Natural killer cell (primary cell): ENCODE measurements at places on chromosomes 4 and X. TPM values are rescaled to one million over a fixed set of nuclear protein-coding genes. Genes with fewer than 3 reads are reported as not detected.

DNA sequence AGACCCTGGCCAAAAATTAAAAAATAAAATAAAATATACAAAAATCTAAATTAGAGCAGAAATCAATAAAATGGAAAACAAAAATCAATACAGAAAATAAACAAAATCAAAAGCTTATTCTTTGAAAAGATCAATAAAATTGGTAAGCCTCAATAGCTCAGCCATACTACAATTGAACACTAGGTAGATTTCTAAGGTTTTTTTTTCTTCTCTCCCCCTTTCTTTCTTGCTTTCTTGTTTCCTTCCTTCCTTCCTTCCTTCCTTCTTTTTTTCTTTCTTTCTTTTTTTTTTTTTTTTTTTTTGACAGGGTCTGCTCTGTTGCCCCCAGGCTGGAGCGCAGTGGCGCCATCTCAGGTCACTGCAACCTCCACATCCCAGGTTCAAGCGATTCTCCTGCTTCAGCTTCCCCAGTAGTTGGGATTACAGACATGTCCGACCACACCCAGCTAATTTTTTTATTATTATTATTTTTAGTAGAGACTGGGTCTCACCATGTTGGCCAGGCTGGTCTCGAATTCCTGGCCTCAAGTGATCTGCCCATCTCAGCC, 23.4 kb upstream of the PPP3CA start:
- DNase-seq = no peak
- no peak overlapping the region for H3K4me3 ChIP-seq
- no peak overlapping the region for H3K27ac ChIP-seq
- H3K36me3 ChIP-seq = no peaks in the 10 kb centered on the region
- no peaks in the 10 kb centered on the region for H3K27me3 ChIP-seq

Gene SUPT20HL2
- total RNA-seq = not detected

GRCh38 chr4:53371049-53371448, 5.2 kb upstream of the SCFD2 start:
- H3K27me3 ChIP-seq = no peaks in the 10 kb centered on the region
- H3K27ac ChIP-seq = no peak overlapping the region
- H3K4me1 ChIP-seq = no peaks in the 10 kb centered on the region
- no peaks in the 10 kb centered on the region for H3K36me3 ChIP-seq
- no peak overlapping the region for H3K4me3 ChIP-seq
- DNase-seq = no peak

Gene PGAM4
- total RNA-seq = not detected

DNA sequence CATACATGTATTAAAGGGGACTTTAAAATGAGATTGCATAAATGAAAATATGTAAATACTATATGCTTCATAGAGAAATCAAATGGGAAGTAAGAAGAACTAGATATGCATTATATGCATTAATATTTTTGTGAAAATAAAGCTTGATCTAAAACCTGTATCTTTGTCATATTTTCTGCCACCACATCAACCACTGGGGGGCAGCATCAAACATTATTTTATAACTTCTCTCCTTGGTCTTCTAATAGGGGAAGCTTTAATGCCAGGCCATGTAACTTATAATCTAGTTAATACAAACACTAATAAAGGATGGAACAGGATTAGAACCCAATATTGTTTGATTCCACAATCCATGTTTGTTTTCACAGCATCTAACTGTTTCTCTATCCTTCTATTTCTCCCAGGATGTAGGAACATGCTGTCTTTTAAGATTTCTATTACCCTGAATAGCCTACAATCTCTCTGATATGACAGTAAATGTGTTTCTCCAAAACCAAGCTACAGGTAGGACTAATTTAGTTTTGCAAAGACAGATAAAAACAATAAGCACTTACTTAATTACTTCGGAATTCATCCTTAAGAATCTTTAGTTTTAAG, 10.0 kb downstream of the QRFPR start:
- no peaks in the 10 kb centered on the region for H3K36me3 ChIP-seq
- H3K4me3 ChIP-seq = no peak overlapping the region
- DNase-seq = no peak
- H3K4me1 ChIP-seq = no peaks in the 10 kb centered on the region
- H3K27me3 ChIP-seq = no peaks in the 10 kb centered on the region

Gene GYPE
- 1.2 TPM for total RNA-seq

DNA sequence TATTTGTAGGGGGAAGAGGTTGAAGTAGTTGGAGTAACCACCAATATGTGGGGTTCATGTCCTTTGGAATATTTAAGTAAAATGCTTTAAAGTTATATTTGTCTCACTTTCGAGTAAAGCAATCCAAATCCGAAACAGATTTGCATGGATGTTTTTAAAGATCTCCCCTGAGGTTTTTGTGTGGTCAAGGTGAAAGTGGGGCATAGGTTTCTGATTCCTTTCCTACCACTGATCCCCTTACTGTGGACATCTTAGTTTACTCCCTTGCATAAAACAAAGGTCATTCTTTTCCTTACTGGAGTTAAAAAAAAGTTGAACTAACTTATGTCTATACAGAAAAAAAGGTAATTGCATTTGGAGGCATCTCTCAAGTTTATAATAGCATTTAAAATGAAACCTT, 71.9 kb upstream of the PHOX2B start:
- DNase-seq = no peak
- no peaks in the 10 kb centered on the region for H3K27me3 ChIP-seq
- H3K4me3 ChIP-seq = no peak overlapping the region
- H3K4me1 ChIP-seq = no peaks in the 10 kb centered on the region

DNA sequence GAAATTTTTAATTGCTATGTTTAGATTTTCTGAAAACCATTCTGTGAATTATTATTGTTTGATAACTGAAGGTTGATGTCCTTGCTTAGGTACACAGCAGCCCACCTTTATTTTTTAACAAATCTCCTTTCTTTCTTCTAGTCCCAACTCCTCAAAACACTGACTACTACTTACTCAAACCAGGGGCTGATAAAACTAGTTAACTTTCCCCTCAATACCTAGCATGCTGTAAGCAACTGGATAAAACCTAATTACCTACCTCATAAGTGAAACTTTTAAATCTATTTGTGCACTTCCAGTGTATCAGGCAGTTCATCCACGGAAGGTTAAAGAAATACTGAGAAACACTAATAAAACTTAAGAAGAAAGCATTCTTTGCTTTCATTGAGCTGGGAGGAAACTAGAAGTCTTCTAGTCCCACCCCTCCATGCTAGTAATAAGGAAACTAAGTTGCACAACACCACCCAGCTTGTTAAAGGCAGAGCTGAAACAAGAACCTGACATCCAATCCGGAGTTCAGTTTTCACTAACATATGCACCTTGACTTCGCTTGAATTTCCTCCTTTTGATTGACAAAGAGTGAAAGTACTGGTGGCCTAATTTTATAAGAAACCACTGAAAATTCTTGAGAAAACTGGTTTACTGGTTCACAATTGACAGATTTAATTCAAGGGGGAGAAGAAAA, 180.2 kb upstream of the TET2 start:
- no peak for DNase-seq
- H3K4me3 ChIP-seq = no peak overlapping the region
- no peaks in the 10 kb centered on the region for H3K36me3 ChIP-seq
- no peaks in the 10 kb centered on the region for H3K27me3 ChIP-seq
- H3K4me1 ChIP-seq = peaks cover 9% of the 10 kb centered on the region

DNA sequence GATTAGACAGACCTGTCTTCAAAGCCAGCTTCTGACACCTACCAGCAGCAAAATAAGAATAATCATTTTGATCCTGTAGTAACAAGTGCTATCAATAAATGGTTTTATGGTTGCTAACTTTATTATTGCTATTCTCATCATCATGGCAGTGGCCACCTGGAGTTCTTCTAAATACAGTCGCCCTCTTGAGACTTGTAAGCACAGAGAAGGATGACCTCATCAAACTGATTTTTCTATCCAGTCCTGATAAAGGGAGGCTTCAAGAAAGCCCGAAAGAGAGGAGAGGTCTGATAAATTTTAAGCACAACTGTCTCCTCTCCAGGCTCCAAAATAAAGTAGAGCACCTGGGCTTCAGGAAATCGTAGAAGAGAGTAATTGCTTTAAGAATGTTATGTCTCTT, 286.4 kb downstream of the USP46 start:
- no peaks in the 10 kb centered on the region for H3K27me3 ChIP-seq
- no peak overlapping the region for H3K27ac ChIP-seq
- no peak for DNase-seq
- H3K4me1 ChIP-seq = no peaks in the 10 kb centered on the region
- no peak overlapping the region for H3K4me3 ChIP-seq

DNA sequence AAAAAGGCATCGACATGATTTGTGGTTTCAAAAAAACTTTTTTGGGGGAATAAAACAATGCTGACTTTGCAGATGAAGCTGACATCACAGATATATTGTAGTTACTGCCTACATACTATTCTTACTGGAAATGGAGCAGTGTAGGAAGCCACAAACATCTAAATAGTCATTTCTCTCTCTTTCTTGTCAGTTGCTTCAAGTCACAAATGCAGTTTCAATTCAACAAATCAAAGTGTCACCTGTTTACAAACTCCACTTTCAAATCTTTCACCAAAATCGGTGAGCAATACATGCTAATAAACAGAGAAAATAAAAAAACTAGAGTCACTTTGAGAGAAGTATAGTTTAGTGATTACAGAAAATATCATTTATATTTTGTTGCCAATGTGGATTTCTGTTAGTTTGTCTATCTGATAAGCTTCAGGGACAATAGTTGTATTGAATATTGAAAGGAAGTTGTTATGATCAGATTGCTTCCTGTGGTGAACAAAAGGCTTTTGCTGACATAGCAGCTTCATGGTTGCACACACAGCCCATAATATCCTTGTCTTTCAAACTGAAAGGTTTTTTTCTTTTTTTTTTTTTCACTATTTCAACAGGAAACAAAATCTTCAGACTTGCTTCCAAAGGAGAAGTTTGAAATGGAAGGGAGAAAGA, 49.7 kb upstream of the PTPN13 start:
- H3K36me3 ChIP-seq = no peaks in the 10 kb centered on the region
- no peak overlapping the region for H3K27ac ChIP-seq
- no peak for DNase-seq
- H3K4me1 ChIP-seq = no peaks in the 10 kb centered on the region
- no peaks in the 10 kb centered on the region for H3K27me3 ChIP-seq

Gene CCKAR
- not detected for total RNA-seq

Gene VSIG4
- not detected for total RNA-seq

GRCh38 chr4:6257247-6258025, 12.2 kb upstream of the WFS1 start:
- H3K36me3 ChIP-seq = no peaks in the 10 kb centered on the region
- no peak for DNase-seq
- no peak overlapping the region for H3K4me3 ChIP-seq
- no peak overlapping the region for H3K27ac ChIP-seq
- H3K27me3 ChIP-seq = peaks cover 6% of the 10 kb centered on the region

Gene SSX3
- not detected for total RNA-seq

GRCh38 chrX:29488919-29489318, 726.4 kb upstream of the MAGEB2 start:
- DNase-seq = no peak
- no peak overlapping the region for H3K4me3 ChIP-seq

Gene CENPVL2
- not detected for total RNA-seq

DNA sequence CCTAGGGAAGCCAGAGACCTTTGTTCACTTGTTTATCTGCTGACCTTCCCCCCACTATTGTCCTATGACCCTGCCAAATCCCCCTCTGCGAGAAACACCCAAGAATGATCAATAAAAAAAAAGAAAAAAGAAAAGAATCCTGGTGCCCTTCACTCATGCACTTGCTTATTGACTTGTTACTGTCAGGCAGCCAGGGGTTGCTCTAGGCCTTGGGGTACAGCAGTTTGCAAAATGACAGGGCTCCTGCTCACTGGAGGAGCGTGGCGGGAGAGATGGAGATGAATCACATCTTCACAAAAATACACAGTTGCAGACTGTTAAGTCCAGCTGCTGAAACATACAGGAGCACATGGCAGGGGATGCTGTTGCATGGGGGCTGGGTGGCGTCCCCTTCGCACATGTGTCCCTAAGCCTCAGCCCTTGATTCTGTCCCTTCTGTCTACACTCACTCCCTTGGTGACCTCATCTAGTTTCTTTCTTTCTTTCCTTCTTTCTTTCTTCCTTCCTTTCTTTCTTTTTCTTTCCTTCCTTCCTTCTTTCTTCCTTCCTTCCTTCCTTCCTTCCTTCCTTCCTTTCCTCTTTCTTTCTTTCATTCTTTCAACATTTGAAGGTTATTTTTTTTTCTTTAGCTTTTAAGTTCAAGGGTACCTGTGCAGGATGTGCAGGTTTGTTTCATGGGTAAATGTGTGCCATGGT, 16.9 kb upstream of the TMEM271 start:
- no peak for DNase-seq
- H3K27me3 ChIP-seq = no peaks in the 10 kb centered on the region
- H3K36me3 ChIP-seq = no peaks in the 10 kb centered on the region
- no peak overlapping the region for H3K4me3 ChIP-seq
- H3K27ac ChIP-seq = no peak overlapping the region

DNA sequence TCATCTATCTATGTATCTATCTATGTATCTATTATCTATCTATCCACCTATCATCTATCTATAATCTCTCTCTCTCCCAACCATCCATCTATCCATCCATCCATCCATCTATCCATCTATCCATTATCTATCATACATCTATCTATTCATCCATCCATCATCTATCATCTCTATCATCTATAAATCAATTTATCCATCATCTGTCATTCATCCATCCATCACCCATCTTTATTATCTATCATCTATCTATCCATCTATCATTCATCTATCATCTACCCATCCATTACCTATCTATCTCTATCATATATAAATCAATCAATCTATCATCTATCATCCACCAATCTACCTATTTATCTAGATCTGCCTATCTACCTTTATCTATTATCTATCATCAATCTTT, 69.4 kb upstream of the PPP2R3B start:
- H3K27ac ChIP-seq = no peak overlapping the region
- no peak for DNase-seq
- no peak overlapping the region for H3K4me3 ChIP-seq
- H3K36me3 ChIP-seq = no peaks in the 10 kb centered on the region
- H3K4me1 ChIP-seq = no peaks in the 10 kb centered on the region
- no peaks in the 10 kb centered on the region for H3K27me3 ChIP-seq

- no peak overlapping the region for H3K27ac ChIP-seq
- peaks cover 4% of the 10 kb centered on the region for H3K4me1 ChIP-seq
- no peak for DNase-seq
- H3K4me3 ChIP-seq = no peak overlapping the region
- no peaks in the 10 kb centered on the region for H3K36me3 ChIP-seq
These were observed 164.8 kb upstream of the PGRMC2 start for GRCh38 chr4:128452415-128452814.

DNA sequence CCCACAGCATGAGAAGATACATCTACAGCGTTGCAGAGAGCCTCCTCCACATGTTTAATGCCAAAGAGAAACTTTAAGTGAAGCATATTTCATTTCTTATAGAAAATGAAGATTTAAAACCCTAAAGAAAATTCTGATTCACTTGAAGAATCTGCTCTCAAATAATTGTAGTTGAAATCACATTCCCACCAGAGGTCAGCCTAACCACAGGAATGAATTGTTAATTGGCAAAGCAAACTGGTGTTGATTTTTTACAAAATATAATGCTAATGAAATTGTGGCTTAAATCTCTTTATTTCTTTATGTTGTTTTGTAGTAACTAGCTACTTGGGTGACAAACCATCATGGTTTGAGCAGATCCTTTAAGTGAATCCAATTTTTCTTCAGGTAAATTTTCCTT, 31.1 kb upstream of the WDR17 start:
- H3K4me1 ChIP-seq = no peaks in the 10 kb centered on the region
- no peaks in the 10 kb centered on the region for H3K27me3 ChIP-seq
- H3K36me3 ChIP-seq = no peaks in the 10 kb centered on the region
- no peak overlapping the region for H3K27ac ChIP-seq
- no peak for DNase-seq
- no peak overlapping the region for H3K4me3 ChIP-seq

- no peaks in the 10 kb centered on the region for H3K4me1 ChIP-seq
- no peaks in the 10 kb centered on the region for H3K27me3 ChIP-seq
- DNase-seq = no peak
- no peaks in the 10 kb centered on the region for H3K36me3 ChIP-seq
- no peak overlapping the region for H3K27ac ChIP-seq
These were observed 97.9 kb downstream of the COX18 start for GRCh38 chr4:72971572-72971971.

Gene FABP2
- not detected for total RNA-seq
